ENCODE measurements at places on chromosomes 4 and X. TPM values are rescaled to one million over a fixed set of nuclear protein-coding genes. Genes with fewer than 3 reads are reported as not detected.

The ABCG2 gene
- 22.0 TPM for total RNA-seq

The RHOXF2B gene
- total RNA-seq: not detected

The MAGEA11 gene
- not detected for total RNA-seq

The AKAP14 gene
- not detected for total RNA-seq

The DLG3 gene
- 6.4 TPM for total RNA-seq

Measured in A549 treated with Hydrocortisone at 1 μM for 4 hours (cell line).